Cardiac septum (tissue), 1 donor: ENCODE measurements at places on chromosomes 16 and 17.

DNA sequence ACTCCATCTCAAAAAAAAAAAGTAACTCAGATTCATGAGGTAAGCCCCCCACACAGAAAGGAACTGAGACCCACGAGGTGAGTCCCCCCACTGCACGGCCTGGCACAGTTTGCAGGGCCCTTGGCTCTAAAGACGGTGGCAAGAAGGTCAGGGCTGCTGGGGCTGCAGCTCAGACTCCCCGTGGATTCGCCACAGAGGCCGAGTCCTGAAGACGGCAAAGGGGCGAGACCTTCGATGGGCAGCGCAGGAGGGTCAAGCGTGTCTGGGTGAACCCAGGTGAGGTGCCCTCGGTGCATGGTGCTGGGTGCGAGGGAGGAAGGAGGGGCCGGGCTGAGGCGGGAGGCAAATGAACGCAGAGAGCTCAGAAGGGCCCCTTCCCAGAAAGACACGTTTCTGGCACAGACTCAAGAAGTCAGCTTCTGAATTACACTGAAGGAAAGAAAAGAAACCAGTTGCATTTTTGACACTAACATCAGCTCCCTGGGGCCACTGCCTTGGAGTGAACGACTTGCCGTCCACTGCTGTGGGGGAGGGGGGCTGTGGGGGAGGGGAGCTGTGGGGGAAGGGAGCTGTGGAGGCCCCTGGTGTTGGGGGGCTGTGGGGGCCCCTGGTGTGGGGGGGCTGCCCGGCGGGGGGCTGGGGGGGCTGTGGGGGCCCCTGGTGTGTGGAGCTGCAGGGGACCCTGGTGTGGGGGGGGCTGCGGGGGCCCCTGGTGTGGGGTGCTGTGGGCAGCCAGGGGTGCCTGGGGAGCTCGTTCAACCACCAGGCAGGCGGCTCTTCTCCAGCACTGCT, 69.8 kb upstream of the METRNL start:
- DNase-seq: no peak

GRCh38 chr17:59712862-59713261, 5.4 kb downstream of the VMP1 start:
- no peak for DNase-seq

DNA sequence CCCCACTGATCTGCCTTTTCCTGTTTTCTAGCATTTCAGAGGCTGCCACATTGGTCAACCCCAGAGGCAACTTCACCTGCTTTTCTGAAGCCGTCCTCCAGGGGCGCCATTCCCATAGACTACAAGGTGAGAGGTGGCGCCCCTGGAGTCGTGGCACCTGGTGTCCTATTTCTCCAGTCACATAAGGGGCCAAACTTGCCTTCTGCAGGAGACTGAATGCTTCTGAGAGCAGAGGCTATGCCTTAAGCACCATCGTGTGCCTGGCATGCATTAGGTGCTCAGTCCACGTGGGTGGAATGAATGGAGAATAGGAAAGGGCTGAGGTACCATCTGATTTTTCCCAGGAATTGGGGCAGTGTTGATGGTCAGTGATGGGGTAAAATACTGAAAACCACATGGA, 164.8 kb downstream of the HAPSTR1 start:
- no peak for DNase-seq

DNA sequence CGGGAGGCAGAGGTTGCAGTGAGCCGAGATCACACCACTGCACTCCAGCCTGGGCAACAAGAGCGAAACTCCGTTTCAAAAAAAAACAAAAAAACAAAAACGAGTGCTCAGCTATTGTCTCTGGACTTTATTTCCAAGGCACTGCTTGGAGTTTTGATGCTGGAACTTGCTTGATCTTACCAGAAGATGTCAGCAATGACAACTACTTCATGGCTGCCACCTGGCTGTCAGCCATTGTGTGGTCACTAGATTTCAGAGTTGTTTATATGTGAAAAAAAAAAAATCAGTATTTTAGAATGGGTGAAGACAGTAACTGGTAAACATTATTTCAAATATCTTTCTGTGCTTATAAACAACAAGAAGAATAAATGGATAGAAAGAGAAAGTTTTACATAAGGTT, 26.3 kb upstream of the OR4D1 start:
- no peak for DNase-seq

GRCh38 chr17:39746145-39746461, 8.4 kb downstream of the GRB7 start:
- no peak for DNase-seq

DNA sequence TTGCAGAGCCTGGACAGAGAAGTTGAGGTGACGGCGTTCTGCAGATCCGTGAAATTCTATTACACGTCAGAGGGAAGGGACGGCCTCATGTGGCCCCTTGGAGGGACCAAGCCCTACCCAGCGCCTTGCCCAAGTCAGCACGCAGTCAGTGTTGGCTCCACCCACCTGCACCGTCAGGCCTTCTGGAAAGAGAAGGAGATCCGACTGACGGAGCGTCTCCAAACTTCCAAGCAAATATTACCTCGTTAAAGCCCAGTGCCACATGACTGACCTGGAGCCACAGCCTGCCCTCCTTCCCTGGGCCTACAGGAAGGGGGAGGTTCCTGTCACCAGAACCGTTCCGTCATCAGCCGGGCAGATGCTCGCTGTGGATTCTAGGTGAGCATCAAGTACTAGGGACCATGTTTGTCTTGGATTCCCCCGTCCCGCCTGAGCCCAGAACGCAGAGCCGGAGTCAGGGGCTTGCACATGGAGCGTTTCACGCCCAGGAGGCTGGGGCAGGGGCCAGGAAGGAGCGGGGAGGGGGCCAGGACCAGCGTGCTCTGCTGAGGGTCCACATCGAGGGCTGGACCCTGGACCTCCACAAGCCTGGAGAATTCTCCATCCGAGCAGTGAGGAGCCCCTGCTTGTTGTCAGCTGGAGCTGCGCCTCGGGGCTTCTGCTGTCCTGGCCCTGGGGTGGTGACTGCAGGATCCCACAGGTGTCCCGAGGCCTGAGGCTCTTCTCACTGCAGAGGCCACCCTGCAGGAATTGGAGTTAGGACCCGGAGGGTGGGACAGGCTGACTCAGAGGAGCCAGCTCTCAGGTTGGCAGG, 22.6 kb upstream of the METRNL start:
- peak; percentile 74 for DNase-seq

- peak; percentile 82 for DNase-seq
Observed at GRCh38 chr16:4846503-4846900, 586 bp downstream of the GLYR1 start.

- no peak for DNase-seq
Observed at GRCh38 chr16:71408536-71408935, 33.3 kb downstream of the TLE7 start.

DNA sequence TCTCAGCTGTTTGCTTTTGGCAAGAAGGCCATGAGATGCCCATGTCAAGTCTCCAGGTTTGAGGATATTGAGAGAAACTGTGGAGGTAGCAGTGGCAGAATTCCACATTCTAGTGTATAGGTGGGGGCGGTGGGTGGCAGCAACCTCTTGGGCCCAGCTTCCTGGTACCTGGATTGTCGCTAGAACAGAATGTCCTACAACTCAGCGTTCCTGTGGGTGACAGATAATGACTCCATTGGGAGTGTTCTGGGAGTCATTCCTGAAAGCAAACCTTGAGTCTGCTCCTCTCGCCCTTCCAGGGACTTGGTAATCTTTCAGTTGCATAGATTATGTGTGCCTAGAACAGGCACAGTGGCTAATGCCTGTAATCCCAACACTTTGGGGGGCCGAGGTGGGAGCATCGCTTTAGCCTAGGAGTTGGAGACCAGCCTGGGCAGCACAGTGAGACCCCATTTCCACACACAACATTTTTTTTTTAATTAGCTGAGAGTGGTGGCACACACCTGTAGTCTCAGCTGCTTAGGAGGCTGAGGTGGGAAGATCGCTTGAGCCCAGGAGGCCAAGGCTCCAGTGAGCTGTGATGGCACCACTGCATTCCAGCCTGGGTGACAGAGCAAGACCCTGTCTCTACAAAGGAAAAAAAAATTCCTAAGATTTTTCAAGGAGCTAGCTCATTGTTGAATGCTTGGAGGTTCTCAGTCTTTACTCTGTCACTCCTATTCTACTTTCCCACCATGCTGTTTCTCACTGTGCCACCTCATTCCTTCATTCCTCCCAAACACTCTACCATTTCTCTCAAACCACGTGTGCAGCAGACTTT, 37.9 kb upstream of the METTL16 start:
- DNase-seq: no peak

DNA sequence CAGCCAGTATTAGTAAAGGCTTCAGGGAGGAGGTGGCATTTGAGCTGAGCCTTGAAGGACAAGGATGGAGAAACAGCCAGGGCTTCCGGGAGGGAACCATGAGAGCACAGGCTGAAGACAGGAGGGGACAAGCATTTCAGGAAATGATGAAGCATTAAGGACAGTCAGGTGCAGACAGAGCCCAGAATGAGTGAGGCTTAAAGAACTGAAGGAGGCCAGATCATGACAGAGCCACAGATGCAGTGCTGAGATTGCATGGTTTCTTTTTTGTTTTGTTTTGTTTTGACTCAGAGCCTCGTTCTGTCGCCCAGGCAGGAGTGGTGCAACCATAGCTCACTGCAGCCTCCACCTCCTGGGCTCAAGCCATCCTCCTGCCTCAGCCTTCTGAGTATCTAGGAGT, 211.5 kb downstream of the SOX9 start:
- DNase-seq: no peak

DNA sequence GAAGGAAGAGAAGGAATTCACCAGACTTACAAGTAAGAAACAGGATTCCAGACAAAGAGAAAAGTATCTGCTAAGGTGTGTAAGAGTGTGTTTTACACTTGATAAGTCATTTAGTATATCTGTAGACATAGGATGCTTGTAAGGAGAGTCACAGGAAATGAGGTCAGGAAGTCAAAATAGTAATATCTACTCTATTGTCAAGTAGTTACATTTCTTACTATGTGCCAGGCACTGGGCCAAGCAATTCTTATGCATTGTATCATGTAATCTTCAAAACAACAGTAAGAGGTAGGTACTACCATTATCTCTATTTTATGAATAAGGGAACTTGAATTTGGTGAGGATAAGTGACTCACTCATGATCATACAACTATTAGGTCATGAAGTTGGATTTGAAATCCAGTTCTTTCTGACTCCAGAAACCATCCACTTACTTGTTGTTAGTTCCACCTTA, 129.1 kb downstream of the SNX11 start:
- DNase-seq: no peak

DNA sequence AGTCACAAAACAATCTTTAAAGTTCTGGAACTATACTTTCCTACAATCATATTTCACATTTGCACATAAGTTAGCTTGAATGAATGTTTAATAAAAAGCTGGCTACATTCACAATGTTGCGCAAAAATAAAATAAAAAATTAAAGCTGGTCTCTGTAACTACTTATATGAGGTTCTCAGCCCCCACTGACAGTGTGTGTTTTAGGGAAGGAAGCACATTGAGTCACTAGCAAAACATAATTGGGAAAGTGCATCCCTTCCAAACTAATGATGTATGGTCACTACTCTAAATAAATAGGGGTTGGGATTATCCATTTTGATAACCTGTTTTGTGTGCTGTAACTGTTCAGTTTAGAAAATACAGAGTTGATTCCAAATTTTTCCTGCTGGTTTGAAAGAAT, 251.9 kb downstream of the IRX3 start:
- DNase-seq: no peak

DNA sequence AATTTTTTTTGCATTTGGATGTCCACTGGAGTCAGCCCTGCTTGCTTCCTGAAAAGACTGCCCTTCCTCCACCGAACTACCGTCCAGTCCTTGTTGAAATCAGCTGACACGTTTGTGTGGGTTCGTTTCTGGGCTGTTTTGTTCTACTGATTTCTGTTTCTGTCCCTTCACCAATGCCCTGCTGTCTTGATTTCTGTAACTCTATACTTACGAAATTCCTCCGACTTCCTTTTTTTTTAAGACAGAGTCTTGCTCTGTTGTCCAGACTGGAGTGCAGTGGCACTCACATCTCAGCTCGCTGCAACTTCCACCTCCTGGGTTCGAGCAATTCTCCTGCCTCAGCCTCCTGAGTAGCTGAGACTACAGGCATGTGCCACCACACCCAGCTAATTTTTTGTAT, 8.4 kb upstream of the GAA start:
- DNase-seq: no peak

- no peak for DNase-seq
Observed at GRCh38 chr17:28057731-28058246, 15.3 kb downstream of the NLK start.

- no peak for DNase-seq
Observed at GRCh38 chr16:63337264-63337663, 1301.0 kb upstream of the CDH8 start.

- DNase-seq: peak; percentile 39
Observed at GRCh38 chr16:49482690-49483089, 109.1 kb downstream of the C16orf78 start.

- no peak for DNase-seq
Observed at GRCh38 chr16:49701789-49702494, 154.0 kb downstream of the ZNF423 start.

- no peak for DNase-seq
Observed at GRCh38 chr17:70882504-70882903, 713.2 kb downstream of the KCNJ2 start.

- no peak for DNase-seq
Observed at GRCh38 chr17:17467016-17467415, 9.8 kb upstream of the MED9 start.

- DNase-seq: no peak
Observed at GRCh38 chr16:58123896-58124600, 5.1 kb downstream of the CFAP20 start.

GRCh38 chr17:78252111-78252634, 20.7 kb downstream of the TMEM235 start:
- no peak for DNase-seq

GRCh38 chr17:29263916-29264315, 17.3 kb downstream of the CRYBA1 start:
- DNase-seq: no peak

- DNase-seq: no peak
Observed at GRCh38 chr16:6284731-6285130, 1047.9 kb upstream of the RBFOX1 start.

DNA sequence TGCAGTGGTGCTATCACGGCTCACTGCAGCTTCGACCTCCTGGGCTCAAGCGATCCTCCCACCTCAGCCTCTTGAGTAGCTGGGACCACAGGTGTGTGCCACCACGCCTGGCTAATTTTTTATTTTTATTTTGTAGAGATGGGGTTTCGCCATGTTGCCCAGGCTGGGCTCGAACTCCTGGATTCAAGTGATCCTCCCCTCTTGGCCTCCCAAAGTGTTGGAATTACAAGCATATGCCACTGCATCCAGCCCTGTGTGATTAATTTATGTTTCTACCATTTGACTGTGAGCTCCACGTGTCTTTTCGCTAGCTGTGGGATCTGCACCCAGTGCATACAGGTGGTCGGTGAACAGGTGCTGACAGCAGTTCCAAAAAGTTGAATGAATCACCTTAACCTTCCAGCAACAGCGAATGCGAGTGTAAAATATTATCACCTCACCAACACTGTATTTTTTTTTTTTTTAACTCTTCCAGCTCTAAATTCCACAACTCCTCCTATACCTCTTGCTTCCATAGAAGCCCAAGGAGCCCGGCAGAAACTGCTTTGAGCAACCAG, 484 bp upstream of the NUDT7 start:
- DNase-seq: no peak

GRCh38 chr17:63285551-63285950, 160.6 kb downstream of the CYB561 start:
- no peak for DNase-seq

GRCh38 chr16:87687126-87687910, 78.5 kb downstream of the KLHDC4 start:
- DNase-seq: no peak

- DNase-seq: no peak
Observed at GRCh38 chr17:79255926-79256585, 181.4 kb downstream of the ENGASE start.

- DNase-seq: no peak
Observed at GRCh38 chr17:76491271-76492122, 9.7 kb downstream of the RHBDF2 start.

GRCh38 chr17:48973806-48974205, 5.4 kb upstream of the GIP start:
- no peak for DNase-seq
